Head of caudate nucleus (tissue), 42 donors: ENCODE measurements at places on chromosomes 4 and X.

DNA sequence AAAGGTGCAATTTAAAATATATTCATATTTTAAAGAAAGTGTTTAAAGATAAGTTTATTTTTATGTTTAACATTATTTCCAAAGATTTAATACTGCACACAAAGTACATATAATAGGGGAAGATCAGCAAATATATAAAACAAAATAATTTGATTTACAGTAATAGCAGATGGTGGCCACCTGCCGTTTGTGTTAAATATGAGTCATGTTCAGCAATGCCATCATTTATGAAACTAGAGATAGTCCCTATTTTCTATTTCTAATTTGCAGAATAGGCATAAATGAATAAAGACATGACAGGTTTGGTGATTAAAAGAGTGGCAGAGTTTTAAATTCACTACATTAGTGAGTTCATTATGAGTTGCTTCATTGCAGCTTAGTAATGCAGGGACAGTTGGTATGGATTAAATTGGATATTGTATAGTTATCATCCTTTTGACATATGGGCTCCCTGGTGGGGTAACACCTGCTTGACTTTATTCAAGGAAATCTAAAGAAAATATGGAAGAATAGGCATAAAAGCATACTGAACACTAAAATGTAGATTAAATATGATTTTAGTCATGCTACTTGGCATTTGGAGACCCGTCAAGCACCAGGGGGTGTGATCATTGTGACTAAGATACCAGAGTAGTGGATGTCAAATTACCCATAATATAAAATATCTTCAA, 78.8 kb upstream of the BANK1 start:
- no peak for DNase-seq

DNA sequence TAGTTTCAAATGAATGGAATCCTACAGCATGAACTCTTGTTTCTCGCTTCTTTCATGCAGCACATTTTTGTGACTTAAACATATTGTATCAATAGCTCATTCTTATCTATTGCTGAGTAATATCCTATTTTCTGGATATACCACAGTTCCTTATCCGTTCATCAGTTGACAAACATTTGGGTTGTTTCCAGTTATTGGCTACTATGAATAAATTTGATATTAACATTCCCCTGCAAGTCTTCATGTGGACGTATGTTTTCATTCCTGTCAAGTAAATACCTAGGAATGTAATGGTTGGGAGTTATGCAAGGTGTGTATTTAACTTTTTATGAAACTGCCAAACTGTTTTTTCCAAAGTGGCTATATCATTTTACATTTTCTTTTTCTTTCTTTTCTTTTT, 114.0 kb upstream of the SH3RF1 start:
- no peak for DNase-seq

DNA sequence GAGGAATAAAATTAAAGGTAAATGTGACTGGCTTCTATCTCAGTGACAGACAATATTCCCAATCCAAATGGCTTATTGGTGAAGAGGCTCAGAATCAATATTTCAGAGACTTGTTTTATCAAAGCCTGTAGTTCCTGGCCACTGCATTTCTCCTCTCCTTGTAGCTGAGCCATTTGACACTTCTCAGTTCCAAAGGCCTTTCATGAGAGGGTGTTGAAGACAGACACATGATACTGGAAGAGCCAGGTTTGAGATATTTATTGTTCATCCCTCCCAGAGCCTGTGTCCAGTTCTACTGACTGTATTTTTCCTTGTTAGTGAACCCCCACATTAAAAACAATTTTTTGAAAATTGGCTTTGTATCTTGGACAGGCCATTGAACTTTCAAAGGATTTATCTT, 12.9 kb upstream of the INPP4B start:
- DNase-seq, result no peak

DNA sequence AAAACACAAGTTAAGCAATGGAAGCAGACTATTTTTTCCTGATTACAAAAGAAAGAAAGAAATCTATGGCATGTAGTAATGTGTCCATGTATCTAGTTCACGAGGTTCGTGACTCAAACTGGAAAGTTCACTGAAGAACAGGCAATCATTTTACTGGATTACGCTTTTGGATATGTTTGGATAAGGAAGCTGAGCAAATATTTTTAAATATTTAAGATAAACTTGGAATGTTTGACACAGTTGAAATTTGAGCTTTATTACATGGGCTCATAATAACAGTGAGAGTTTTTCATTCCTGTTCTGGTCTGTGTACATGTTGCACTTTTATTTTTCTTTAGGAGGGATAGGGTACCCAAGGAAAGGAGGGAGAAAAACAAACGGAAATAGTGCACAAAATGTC, 244.2 kb upstream of the GK2 start:
- no peak for DNase-seq

GRCh38 chrX:121639781-121640180, 592.4 kb downstream of the GLUD2 start:
- no peak for DNase-seq

GRCh38 chrX:18616688-18617406, 55.1 kb downstream of the RS1 start:
- DNase-seq, result peak; percentile 9

- DNase-seq, result peak; percentile 21
Observed at GRCh38 chr4:173014113-173014558, 154.5 kb upstream of the GALNT7 start.

DNA sequence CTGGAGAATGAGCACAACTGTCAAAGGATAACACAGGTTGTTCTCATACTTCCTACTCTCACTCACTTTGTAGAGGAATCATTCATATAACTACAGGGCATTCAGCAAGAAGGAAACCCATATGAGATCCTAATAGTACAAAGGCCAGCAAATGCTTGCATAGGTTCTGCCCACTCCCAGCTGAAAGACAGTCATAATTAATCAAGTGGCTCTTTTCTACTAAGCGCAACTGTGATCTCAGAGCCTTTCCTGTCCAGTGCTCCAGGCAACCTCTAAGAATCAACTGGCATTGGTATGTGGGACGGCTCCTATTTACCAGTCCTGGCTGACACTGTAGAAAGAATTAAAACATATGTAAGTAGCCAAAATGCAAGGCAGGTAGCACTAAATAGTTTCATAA, 18.9 kb upstream of the MND1 start:
- DNase-seq, result no peak

DNA sequence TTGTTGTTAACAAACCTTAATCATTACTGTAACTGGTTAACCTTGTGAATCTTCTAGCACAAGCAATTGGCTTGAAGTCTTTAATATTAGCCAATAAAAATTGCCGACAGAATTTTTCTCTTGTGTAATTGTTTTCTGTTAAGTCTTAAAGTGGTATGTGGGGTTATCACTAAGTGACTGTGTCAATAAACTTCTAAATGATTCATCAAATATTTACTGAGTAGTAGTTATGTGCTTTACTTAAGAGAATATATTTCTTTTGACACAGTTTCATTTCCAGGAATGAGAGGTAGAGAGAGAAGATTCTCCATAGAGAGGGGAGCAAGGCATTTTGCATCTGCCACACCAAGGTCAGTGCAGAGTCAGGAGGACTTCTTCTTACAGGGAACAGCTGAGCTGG, 2361.6 kb upstream of the AGA start:
- no peak for DNase-seq

DNA sequence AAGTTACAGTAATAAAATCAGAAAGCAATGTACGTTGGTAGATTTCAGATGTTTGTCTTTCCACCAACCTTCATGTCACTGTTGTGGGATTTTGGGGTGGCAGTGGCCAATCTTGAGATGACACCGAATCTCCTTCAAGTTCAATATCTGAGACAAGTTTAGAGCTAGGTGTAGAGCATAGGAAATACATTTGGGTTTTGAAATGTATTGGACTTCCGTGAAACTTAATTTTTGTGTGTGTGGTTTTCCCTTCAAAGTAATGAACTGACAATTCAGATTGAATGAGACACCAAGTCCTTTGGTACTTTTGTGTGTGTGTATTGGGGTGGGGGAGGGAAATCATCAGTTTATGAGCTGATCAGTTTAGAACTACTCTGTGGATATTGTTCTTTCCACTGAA, 1.8 kb downstream of the WDR44 start:
- DNase-seq, result no peak

GRCh38 chrX:77160301-77160700, 286.9 kb upstream of the FGF16 start:
- peak; percentile 18 for DNase-seq
